ENCODE measurements at places on chromosomes 3 and 15.

DNA sequence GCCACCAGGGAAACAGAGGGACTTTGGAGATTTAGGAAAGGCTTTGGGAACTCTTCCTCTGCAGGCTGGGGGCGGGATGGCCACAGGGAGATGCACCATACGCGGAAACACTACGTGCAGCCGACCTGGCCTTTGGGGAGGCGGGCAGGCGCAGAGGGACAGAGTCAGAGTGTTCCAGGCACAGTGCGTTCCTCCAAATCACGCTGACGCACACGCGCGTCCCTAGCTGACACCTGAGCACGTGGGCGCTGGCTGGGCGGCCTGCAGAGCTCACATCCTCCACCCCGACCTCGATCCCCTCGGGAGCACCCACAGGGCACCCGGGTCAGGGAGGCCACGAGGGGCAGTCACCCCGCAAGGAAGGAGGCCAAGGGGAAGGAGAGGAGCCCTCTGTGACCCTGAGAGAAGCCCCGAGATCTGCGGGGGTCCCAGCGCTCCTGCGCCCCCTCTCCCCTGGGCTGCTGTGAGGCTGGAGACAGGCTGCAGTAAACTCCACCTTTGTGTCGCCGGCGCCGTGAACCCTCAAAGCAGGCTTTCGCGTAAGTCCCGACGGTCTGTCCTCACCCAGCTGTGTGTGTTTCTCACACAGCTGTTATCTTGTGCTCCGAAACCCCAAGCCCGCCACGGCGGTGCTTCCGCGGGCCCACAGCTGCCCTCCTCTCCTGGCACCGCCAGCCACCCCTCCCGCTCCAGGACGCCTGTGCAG lies 196.3 kb downstream of the OCA2 start:
- DNase-seq = no peak

GRCh38 chr15:52615302-52615701 lies 46.5 kb upstream of the ARPP19 start:
- no peak for DNase-seq

DNA sequence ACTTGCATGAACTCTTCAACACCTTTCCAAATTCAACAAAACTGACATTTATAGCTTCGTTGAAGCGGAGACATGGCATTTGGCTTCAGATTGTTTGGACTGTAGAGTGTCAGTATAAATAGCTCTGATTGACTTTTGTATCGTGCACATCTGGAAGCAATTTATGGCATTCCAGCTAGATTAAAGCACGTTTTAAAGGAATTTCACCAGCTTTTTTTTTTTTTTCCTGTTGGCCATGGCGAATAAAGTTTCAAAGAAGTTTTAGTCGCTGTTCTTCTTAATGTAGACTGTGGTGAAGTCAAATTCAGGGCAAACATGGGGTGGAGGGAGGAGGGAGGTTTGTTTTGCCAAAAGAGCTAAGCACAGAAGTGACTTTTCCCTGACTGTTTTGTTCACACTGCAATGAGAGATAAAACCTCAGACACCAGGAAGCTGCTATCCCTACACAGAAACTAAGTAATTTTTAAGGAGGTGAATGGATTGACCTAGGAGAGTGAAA lies 391.0 kb upstream of the RARB start:
- peak; percentile 56 for DNase-seq

DNA sequence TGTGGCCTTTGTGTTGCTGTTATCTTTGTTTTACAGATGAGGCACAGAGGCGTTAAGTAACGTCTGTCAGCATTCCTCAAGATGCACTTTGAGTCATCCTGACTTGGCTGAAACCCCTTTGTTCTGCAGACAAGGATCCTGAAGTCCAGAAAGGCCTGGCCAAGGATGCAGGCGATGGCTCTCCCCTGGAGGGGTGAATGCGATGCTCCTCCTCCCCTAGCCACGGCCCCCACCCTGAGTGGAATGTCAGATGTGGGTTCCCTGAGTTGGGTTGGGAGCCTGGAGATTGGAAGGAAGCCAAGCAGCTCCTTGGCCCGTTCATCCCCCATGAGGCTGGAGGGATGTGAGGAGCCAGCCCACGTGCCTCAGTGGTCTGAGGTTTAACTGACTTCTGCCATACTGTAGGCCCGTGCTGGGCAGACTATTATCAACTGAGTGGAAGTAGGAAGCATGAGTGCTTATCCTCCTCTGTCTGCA lies 43.3 kb downstream of the POMGNT2 start:
- DNase-seq = no peak

GRCh38 chr15:80179025-80179759 lies 26.4 kb downstream of the FAH start:
- DNase-seq = peak; percentile 85

DNA sequence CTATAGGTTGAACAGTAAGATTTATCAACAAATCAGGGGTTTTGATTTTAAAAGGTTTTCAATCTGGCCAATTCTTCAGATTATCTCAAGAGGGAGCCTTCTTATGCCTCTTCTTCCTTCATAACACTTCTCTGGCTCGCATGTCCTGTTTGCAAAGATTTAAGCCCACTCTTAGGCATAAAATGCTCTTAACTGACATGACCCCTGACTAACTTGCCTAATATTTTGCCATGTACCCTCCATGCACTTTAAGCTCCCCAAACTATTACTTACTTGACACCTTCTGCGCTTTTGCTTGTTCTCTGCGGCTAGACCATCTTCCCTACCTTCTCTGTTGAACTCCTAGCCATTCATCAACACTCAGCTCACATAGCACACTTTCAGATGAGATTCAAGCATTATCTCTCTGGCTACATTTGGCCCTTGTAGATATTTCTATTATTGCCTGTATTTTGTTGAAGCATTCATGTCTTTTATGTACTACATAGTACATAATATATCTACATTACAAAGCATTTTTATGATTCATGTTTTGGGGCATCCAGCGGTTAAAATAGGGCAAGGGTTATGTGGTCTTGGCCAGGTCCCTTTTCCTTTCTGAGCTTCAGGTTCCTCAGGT lies 1.0 kb upstream of the ARIH1 start:
- peak; percentile 47 for DNase-seq

DNA sequence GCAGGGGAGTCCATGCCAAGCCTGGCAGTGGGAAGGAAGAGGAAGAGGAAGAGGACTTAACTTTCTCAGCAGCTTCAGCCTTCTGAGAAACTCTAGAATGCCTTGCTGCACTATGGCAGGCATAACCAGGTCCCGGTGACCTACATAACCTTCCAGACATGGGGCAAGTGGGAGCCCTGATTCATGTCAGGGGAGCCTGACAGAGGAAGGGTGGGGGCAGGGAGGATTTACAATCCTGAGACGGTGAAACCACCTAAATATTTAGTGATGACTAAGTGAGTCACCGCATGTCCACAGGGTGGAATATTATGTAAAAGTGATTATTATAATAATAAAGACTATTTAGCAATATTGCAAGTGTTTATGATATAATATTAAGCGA lies 46.7 kb downstream of the AMOTL2 start:
- peak; percentile 81 for DNase-seq

- peak; percentile 50 for DNase-seq
These were observed 61.4 kb downstream of the ZNF609 start for GRCh38 chr15:64521726-64522164.

DNA sequence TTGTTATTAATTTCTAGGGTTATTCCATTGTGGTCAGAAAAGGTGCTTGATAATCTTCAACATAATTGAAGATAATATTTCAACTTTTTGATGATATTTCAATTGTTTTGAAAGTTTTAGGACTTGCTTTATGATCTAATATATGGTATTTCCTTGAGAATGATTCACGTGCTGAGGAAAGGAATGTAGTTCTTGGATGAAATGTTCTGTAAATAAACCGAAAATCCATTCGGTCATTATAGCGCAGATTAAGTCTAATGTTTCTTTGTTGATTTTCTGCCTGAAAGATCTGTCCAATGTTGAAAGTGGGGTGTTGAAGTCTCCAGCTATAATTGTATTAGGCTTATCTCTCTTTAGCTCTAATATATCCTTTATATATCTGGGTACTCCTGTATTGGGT lies 617.5 kb upstream of the NECTIN3 start:
- no peak for DNase-seq

- no peak for DNase-seq
These were observed 3.6 kb downstream of the RFC4 start for GRCh38 chr3:186802701-186803100.

DNA sequence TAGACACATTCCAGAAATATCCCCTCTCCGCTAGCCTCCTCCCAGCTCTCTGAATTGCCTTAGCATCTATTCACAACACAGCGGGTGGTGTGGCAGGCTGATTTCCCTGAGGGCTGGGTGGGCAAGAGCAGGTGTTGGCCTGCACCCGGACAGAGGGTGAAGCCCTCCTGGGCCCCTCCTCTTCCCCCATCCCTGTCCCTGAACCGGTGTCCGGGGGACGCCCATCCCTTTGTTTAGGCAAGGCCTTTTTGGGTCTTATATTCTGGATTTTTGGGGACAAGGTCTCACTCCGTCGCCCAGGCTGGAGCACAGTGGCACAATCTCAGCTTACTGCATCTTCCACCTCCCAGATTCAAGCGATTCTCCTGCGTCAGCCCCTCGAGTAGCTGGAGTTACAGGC lies 55.2 kb upstream of the KLHL25 start:
- no peak for DNase-seq

GRCh38 chr3:160810362-160811236 lies 54.6 kb downstream of the PPM1L start:
- no peak for DNase-seq

DNA sequence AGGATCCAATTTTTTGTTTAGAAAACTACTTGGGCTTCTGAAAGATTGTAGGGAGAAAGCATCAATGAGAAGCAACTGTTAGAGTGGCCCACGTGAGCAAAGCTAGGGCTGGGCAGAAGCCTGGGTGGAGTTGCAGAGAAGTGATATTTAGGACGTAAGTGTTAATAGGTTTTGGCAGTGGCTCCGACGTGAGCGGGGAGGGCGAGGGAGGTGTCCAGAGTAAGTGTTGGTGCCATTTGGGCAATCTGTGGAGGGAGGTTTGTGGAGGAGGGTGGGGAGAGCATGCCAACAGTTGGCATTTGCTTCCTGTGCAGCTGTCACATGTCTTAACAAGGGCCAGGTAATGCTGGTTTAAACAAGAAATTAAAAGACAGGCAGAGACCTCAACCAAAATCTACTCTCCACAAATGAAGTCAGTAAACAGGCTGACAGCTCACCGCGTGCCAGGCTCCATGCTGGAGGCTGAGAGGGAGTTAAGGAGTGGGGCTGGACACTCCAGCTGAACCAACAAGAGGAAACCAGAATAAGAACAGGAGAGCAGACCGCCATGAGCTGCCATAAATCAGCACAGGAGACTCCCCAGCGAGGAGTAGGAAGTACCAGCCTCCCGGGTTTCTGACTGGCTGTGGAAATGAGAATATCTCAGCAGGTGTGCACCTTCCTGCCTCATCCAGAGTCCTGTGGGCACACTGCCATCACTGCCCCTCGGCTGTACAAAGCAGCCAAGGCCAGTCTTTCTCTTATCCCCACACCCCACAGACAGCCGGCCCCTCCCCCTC lies 232.6 kb downstream of the ABHD5 start:
- DNase-seq = no peak

GRCh38 chr3:12178091-12178820 lies 19.5 kb upstream of the TIMP4 start:
- peak; percentile 42 for DNase-seq

- DNase-seq = no peak
These were observed 51.3 kb upstream of the SCAANT1 start for GRCh38 chr3:63963496-63963895.

DNA sequence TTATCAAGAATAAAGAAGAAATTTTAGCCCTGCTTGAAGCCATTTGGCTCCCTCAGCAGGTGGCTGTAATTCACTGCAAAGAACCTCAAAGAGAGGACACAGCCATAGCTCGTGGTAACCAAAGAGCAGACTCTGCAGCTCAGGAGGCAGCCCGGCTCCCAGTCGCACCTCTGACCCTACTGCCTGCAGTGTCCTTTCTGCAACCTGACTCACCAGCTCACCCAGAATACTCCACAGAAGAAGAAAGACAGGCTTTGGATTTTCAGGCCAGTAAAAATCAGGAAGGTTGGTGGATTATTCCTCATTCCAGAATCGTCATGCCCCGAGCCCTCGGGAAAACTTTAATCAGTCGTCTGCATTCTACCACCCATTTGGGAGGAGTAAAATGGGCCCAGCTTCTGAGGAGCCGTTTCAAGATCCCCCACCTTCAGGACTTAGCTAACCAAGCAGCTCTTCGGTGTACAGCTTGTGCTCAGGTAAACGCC lies 38.6 kb downstream of the ZBTB11 start:
- peak; percentile 13 for DNase-seq

DNA sequence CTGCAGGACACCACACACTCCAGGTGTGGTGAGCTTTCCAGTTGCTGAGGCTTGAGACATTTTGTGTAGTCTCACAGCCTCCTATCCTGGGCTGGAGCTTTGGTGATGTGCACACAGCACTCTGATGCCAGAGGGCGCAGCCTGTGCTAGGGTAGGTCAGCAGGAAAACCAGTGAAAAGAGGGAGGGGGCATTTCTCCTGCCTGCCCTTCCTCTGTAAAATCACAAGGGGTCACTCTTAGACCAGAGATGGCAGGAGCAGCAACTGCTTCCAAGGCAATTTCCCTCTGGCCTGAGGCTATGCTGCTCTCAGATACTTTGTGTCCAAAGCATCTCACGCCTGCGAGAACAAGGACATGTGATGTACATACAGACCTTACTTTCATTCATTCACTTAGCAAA lies 16.5 kb upstream of the MUSTN1 start:
- peak; percentile 55 for DNase-seq

DNA sequence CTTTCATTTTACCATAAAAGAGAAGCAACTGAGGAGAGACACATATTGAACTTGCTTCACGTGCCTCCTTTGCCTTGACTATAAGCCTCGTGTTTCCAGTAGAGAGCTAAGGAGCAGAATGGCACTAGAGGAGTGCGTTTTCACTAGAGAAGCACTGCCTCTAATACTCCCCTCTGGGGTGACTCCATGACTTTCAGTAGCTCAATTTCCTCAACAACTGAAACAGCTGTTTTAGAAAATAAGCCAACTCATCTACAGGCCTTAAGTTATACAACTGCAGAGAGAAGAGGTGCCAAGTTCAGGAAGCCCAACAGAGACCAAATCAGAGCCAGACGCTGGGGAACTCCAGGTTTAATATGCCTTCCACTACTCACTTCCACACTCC lies 1.9 kb downstream of the UBP1 start:
- peak; percentile 59 for DNase-seq

GRCh38 chr15:81024265-81024872 lies 23.6 kb downstream of the TLNRD1 start:
- DNase-seq = no peak

All from fibroblast of villous mesenchyme (primary cell).